ENCODE measurements at places on chromosomes 3 and 15. TPM values are rescaled to one million over a fixed set of nuclear protein-coding genes. Genes with fewer than 3 reads are reported as not detected.

The NDN gene
- total RNA-seq: 40.0 TPM

The NUDT16 gene
- total RNA-seq: 23.3 TPM

The STAC gene
- total RNA-seq: 0.35 TPM

The RAD51 gene
- 2.0 TPM for total RNA-seq

The RCCD1 gene
- 9.0 TPM for total RNA-seq

The FBXL22 gene
- 33.2 TPM for total RNA-seq

The COL8A1 gene
- 14.1 TPM for total RNA-seq

The IL1RAP gene
- 6.8 TPM for total RNA-seq

The CCR8 gene
- not detected for total RNA-seq

The KCTD6 gene
- total RNA-seq: 11.3 TPM

The IL17RE gene
- total RNA-seq: 0.78 TPM

The PCOLCE2 gene
- total RNA-seq: 64.1 TPM

The GPR62 gene
- total RNA-seq: 0.22 TPM

The WDR49 gene
- 1.9 TPM for total RNA-seq

The SYNM gene
- 311 TPM for total RNA-seq

All from Right ventricle myocardium inferior (tissue), 1 donor.